ENCODE measurements at places on chromosomes 12 and 14. TPM values are rescaled to one million over a fixed set of nuclear protein-coding genes. Genes with fewer than 3 reads are reported as not detected.

GRCh38 chr14:102616799-102617198, 24.4 kb downstream of the RCOR1 start:
- peaks cover 4% of the 10 kb centered on the region for H3K36me3 ChIP-seq
- peaks cover 21% of the 10 kb centered on the region for H3K4me1 ChIP-seq
- no peaks in the 10 kb centered on the region for H3K27me3 ChIP-seq

DNA sequence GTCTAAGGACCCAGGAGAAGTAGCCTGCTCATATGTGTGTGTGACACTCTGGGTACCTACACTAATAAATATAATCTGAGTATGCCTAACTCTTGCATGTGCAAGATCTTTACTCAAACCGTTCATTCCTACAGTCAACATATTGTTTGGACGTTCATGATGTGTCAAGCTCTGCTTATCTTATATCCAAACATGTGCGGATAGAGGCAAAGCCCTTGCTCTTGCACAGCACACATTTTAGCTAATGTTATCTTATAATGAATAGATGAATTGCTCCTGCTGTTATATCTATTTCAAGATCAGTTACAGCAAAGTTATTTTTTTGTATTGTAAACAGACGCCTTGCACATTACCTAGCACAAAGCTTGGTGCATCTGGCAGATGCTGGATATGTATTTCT, 228.4 kb upstream of the FLRT2 start:
- DNase-seq: no peak
- no peaks in the 10 kb centered on the region for H3K27me3 ChIP-seq

- H3K27ac ChIP-seq: no peak overlapping the region
- H3K27me3 ChIP-seq: no peaks in the 10 kb centered on the region
- H3K4me3 ChIP-seq: no peak overlapping the region
- no peaks in the 10 kb centered on the region for H3K4me1 ChIP-seq
Observed at GRCh38 chr14:95197551-95197950, 40.2 kb upstream of the DICER1 start.

DNA sequence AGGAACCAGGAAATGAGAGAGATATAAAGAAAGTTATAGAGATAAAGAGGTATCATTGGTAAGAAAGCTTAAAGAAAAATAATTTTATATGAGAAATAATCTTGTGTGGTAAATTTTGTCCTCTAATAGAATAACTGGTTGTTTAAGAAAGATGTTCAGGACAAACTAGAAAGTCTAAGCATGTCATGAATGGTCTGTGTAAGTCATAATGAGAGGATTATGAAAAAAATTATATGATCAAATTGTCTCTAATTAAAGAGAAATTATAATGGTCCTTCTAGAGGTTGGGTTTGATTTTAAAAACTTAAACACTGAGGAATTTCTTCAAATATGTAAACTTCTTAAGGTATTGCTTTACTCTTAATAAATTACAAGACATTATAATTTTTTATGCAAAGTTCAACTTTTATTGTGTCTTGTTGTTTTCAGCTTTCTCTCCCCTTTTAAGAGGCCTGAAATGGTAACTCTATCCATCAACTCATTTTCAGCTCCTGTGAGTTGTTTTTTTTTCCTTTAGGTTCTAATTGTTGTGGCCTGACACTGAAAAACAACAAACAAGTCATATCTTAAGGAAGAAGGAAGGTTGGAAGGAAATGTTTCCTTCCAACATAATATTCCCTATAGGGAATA, 88.2 kb upstream of the CNOT2 start:
- H3K4me1 ChIP-seq: no peaks in the 10 kb centered on the region
- H3K36me3 ChIP-seq: no peaks in the 10 kb centered on the region
- no peak for DNase-seq
- no peak overlapping the region for H3K27ac ChIP-seq

- H3K4me1 ChIP-seq: peaks cover 21% of the 10 kb centered on the region
- peak overlapping the region; percentile 15 for H3K4me3 ChIP-seq
- peak; percentile 72 for DNase-seq
Observed at GRCh38 chr12:49358483-49359141, 8.7 kb upstream of the SPATS2 start.

DNA sequence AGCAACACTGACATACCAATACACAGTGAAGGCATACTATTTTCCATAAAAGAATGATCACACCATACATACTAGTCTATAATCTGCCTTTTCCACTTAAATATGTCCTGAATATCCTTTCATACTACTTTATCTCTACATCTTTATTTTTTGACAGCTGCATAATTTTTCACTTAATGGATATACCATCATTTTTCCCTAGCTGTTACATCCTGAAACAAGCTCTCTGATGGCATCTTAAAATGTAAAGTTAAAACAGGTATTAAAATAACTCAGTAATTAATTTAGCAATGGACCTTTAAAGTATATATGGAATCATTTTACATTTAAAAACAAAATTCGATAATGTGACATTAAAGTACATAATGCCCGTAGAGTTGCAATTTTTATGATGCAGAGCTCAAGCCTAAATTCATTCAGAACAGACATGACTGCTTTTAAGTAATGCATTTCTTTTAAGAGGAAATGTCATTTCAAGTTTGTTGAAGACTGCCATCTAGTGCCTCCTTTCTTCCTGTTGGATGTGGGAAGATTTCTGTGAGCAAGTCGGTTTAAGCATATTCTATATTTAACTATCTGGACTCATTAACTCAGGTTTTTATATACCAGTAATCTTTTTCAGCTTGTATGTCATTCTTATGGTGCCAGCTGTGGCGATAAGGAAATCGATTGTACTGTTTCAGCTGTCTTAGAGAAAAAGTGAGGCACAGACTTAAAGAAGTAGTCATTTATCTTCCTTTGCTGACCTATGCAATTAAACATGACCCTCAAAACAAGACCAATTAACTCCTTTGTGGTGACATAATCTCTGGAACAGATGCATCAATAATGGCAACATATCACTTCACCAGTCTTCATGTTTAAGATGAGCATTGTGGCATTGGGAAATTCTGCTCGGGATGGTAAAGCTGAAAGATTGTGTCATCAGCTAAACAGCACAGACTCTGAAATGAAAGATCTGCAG, 20.3 kb downstream of the PRICKLE1 start:
- no peaks in the 10 kb centered on the region for H3K4me1 ChIP-seq
- no peak overlapping the region for H3K27ac ChIP-seq
- peaks cover 7% of the 10 kb centered on the region for H3K27me3 ChIP-seq
- peak; percentile 30 for DNase-seq
- no peak overlapping the region for H3K4me3 ChIP-seq
- H3K36me3 ChIP-seq: no peaks in the 10 kb centered on the region

GRCh38 chr12:85580562-85581168, 255.5 kb downstream of the RASSF9 start:
- no peak for DNase-seq
- H3K36me3 ChIP-seq: no peaks in the 10 kb centered on the region
- no peak overlapping the region for H3K27ac ChIP-seq
- H3K4me3 ChIP-seq: no peak overlapping the region
- no peaks in the 10 kb centered on the region for H3K4me1 ChIP-seq

SLCO1B1 gene
- total RNA-seq: not detected

DNA sequence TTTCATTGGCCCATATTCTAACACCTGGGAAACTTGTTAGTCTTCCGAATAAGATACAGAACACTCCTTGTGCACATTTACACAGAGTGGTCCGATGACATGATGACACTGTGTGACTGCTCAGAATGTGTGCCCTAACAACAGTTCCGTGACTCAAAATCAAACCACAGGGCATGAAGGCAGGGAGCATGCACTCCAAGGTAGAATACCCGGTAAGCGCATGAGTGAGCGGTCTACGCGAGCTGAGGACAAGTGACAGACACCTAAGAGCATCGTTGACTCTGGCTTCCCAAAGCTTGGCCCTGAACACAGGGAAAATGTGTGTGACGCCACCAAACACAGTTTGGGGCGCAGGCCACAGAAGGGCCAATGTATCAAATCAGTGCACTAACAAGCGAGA, 18.6 kb downstream of the CLIP1 start:
- H3K36me3 ChIP-seq: no peaks in the 10 kb centered on the region
- no peaks in the 10 kb centered on the region for H3K27me3 ChIP-seq
- no peak overlapping the region for H3K27ac ChIP-seq
- H3K4me3 ChIP-seq: no peak overlapping the region
- no peak for DNase-seq

DNA sequence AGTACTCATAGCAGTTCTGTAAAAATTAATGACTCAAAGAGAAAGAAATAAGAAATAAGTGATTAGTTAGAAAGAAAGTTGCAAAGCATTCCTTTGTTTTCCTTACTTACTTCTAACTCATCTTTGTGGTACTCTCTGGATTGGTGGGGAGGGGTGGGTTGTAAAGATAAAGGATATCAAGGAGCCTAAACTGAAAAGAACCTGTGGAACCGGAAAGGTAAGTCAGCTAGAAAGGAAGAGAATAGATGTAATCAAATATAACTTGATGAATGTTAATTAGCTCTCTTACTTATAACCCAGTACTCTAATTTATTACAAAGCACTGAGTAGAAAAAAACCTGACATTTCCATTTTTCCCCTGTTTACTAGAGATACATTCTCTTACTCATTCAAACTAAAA, 37.5 kb upstream of the KRR1 start:
- peaks cover 5% of the 10 kb centered on the region for H3K4me1 ChIP-seq
- H3K27me3 ChIP-seq: no peaks in the 10 kb centered on the region
- no peaks in the 10 kb centered on the region for H3K36me3 ChIP-seq
- H3K4me3 ChIP-seq: no peak overlapping the region
- no peak for DNase-seq

PPM1H gene
- total RNA-seq: 38.1 TPM

- H3K36me3 ChIP-seq: no peaks in the 10 kb centered on the region
- no peak overlapping the region for H3K4me3 ChIP-seq
- DNase-seq: peak; percentile 32
- H3K4me1 ChIP-seq: peaks cover 36% of the 10 kb centered on the region
Observed at GRCh38 chr12:94140556-94140955, 7.8 kb upstream of the PLXNC1 start.

DNA sequence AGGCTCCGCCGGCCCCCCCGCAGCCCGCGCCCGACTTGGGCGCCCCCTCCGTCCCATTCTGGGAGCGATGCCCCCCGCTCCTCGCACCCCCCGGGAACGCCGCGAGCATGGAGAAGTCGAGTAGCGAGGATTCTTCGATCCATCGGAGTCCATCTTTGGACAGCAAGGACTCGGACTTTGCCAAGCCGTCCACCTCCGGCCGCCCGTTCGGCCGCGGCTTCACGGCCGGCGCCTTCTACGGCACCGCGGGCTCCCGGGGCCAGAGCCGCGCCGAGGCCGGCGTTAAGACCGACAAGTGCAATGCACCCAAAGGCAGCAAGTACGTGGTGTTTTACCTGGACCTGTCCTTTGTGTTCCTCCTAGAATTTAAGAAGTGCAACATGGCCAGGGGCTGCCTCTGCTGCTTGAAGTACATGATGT, 123.6 kb downstream of the TSPAN9 start:
- no peak overlapping the region for H3K27ac ChIP-seq
- H3K36me3 ChIP-seq: no peaks in the 10 kb centered on the region
- peaks cover 25% of the 10 kb centered on the region for H3K4me1 ChIP-seq
- no peaks in the 10 kb centered on the region for H3K27me3 ChIP-seq

KIF26A gene
- total RNA-seq: not detected

Data from HepG2 (cell line).